Chondrocyte (in vitro differentiated cells): ENCODE measurements at places on chromosomes 16 and 17. TPM values are rescaled to one million over a fixed set of nuclear protein-coding genes. Genes with fewer than 3 reads are reported as not detected.

DNA sequence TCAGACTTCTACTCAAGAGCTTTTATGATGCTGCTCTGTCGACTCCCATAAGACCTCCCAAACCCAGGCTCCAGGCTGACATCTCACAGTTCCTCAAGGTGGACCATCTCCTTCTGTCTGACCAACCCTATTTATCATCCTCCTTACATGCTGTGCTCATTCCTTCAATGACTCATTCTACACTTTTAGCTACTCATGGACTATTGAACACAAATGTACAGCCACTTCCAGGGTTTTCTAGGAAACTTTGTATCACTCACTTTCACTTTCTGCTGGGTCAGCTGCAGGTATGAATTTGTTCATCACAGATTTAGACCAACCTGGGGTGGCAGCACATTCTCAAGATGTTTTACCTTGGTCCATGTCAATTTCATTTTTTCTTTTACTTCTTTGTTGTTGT is 162.4 kb upstream of the FAM20A start:
- peaks cover 13% of the 10 kb centered on the region for H3K4me1 ChIP-seq
- DNase-seq: no peak
- H3K27ac ChIP-seq: no peak overlapping the region
- no peaks in the 10 kb centered on the region for H3K36me3 ChIP-seq

Gene GPR179
- 0.56 TPM in 1 of 3 replicates, not detected in the others for total RNA-seq

DNA sequence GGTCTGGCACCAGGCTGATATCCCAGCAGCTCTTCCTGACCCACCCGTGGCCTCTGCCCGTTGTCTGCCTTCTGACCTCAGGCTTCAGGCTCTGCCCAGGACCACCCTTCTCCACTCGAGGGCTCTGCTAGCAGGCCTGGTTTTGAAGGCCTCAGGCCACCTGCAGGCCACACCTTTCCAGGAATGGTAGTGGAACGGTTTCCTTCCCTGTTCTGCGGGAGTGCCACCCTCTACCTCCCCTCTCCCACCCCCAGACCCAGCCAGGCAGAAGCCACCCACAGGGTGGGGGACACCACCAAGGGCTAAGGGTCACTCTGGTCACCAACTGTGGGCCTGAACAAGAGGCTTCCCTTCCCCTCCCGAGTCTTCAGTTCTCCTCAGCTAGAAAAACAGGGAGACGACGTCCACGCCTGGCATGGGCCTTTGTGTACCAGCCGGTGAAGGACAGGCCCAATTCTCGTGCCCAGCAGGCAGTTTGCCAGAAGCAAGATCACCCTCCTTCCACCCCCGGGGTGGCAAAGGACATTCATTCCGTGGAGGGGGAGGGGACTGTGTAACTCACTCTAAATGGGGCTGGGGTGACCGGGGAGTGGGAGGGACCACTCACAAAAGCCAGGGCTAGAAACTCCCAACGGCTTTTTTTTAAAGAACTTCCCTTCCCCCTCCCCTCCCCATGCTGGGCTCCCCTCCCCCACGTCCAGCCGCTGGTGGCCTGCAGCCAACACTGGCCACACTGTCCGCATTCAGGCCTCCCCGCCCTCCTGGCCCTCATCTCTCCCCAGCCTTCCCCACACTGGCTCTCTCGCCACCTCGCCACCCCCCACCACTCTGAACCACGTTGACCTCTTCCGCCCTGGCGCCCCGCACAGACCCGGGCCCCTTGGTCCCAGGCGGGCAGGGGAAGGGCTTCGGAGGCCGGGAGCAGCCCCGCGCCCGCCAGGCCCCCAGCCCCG is 7.7 kb downstream of the CBX4 start:
- no peak for DNase-seq
- no peak overlapping the region for H3K27ac ChIP-seq
- H3K36me3 ChIP-seq: peaks cover 7% of the 10 kb centered on the region
- peaks cover 32% of the 10 kb centered on the region for H3K4me1 ChIP-seq

- H3K36me3 ChIP-seq: no peaks in the 10 kb centered on the region
- peak overlapping the region; percentile 49 for H3K4me3 ChIP-seq
- H3K27ac ChIP-seq: peak overlapping the region; percentile 99
Measured at GRCh38 chr17:40323391-40324381, 14.7 kb downstream of the RARA start.

Gene TBC1D3B
- total RNA-seq: 4.6 to 8.4 TPM (median 6.2 TPM) in 3 replicates

DNA sequence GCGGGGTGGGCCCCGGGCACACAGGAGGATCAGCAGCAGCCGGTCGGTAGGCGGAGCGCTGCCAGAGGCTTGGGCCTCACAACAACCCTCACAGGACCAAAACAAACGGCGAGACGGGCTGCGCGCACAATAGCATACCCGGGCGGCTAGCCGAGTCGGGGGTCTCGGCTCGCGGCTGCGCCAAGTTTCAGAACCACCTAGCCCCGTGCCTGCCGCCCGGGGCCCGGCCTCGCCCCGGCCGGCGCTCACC is 732 bp downstream of the ULK2 start:
- peaks cover 17% of the 10 kb centered on the region for H3K4me1 ChIP-seq
- H3K27ac ChIP-seq: peak overlapping the region; percentile 74
- H3K4me3 ChIP-seq: peak overlapping the region; percentile 86
- DNase-seq: peak; percentile 75
- H3K36me3 ChIP-seq: peaks cover 6% of the 10 kb centered on the region
- no peaks in the 10 kb centered on the region for H3K27me3 ChIP-seq

Gene RAP1GAP2
- total RNA-seq: 3.3 to 5.5 TPM (median 3.4 TPM) in 3 replicates

DNA sequence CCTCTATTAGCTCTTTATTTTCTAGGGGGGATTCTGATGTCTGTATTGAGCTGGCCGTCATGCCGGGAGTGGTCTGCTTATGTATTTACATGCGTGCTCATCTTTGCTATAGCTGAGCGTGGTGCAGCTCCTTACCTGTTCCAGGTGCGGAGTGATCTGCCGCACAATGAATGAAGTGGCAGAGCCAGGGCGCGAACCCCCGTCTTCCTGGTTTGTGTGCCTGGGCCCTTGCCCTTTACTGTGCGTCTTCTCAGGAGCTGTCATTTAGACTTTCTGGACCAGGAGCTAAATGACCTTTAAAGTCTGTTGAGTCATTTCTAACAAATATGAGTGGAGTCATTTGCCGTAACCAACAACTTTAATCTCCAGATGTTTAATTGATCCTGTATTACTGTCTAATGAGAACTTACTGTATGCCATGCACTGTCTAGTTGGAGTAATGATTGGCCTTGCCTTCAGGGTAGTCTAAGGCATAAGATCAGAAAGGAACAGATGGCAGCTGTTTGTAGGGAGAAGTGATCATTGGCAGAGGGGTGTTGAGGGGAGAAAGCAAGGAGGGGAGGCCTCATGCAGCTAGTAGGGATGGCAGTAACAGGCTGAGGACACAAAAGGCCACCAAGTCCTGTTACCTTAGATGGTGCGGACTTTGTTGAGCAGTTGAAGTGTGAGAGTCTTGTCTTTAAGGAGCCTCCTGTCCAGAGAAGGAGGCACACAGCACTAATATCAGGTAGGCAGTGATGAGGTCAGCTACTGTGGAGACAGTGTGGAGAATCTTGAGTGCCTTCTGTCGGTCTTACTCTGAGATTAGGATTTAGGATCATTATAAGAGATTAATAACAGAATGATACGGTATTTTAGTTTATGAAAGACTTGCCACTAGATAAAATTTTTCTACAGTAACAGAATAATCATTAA is 53.9 kb downstream of the USP10 start:
- no peak for DNase-seq
- no peaks in the 10 kb centered on the region for H3K27me3 ChIP-seq
- H3K27ac ChIP-seq: no peak overlapping the region
- H3K36me3 ChIP-seq: peaks cover 3% of the 10 kb centered on the region
- H3K4me3 ChIP-seq: no peak overlapping the region
- H3K4me1 ChIP-seq: peaks cover 36% of the 10 kb centered on the region

DNA sequence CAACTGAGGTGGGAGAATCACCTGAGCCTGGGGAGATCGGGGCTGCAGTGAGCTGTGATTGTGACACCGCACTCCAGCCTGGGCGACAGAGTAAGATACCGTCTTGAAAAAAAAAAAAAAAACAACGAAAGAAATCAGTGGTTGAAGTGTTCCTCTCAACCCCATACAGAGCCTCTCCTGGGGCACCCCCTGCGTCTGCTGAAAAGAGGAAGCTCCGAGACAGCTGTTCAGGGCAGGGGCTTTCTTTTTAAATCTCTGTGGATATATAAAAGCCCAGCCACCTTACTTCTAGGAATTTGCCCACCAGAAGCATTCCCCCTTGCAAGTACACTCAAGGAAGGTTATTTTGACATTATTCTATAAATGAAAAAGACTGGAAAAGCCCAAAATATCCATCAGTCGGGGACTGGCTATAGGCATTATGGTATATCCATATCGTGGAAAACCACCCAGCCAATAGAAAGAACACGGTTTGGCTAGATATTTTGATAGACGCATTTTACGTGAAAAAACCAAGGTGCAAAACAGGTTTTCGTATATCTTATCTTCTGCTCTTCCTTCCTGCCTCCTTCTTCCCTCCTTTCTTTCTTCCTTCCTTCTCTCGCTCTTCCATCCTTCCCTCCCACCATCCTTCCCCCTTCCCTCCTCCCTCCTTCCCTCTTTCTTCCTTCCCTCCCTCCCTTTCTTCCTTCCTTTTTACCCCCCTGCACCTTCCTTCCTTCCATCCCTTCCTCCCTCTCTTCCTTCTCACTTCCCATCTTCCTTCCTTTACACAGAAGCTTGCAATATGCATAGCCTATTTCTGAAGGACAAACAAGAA is 9.2 kb upstream of the CCL22 start:
- H3K36me3 ChIP-seq: peaks cover 7% of the 10 kb centered on the region
- DNase-seq: no peak
- no peak overlapping the region for H3K27ac ChIP-seq
- no peaks in the 10 kb centered on the region for H3K4me1 ChIP-seq
- H3K4me3 ChIP-seq: no peak overlapping the region
- peaks cover 46% of the 10 kb centered on the region for H3K27me3 ChIP-seq

Gene RAMP2
- 0.63 to 4.9 TPM (median 3.9 TPM) in 3 replicates for total RNA-seq

DNA sequence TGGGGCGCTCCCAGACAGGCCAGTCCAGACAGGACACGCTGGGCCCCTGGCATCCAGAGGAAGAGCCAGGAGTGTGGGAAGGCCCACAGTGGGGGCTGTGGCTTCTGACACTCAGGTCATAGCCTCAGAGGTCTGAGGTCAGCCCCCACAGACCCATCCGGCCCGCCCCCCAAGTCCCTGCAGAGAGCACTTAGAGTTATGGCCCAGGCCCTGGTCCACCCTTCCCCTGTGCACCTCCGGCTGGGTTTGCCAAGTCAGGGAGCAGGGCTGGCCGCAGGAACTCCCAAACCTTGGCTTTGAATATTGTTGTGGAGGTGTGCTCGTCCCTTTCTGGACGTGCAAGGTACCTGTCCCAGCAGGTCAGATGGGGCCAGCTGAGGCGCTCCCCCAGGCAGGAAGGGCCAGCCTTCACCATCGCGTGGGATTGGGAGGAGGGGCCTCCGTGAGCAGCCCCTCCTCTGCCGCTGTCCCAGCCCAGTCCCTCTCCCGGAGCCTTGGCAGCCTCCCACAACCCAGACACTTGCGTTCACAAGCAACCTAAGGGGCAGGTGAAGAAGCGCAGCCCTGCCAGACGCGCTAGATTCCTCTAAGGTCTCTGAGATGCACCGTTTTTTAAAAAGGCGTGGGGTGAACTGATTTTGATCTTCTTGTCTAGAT is 74.6 kb downstream of the SOCS1 start:
- no peak overlapping the region for H3K27ac ChIP-seq
- no peaks in the 10 kb centered on the region for H3K27me3 ChIP-seq
- H3K4me1 ChIP-seq: peaks cover 3% of the 10 kb centered on the region
- H3K36me3 ChIP-seq: peaks cover 11% of the 10 kb centered on the region
- H3K4me3 ChIP-seq: no peak overlapping the region
